B cell (primary cell): ENCODE measurements at places on chromosomes 6 and 20. TPM values are rescaled to one million over a fixed set of nuclear protein-coding genes. Genes with fewer than 3 reads are reported as not detected.

AGER gene
- 36.4 and 38.8 TPM in 2 replicates for total RNA-seq

PACSIN1 gene
- 0.20 TPM in 1 of 2 replicates, not detected in the other for total RNA-seq

- H3K27me3 ChIP-seq = no peaks in the 10 kb centered on the region
- no peak overlapping the region for H3K27ac ChIP-seq
- no peaks in the 10 kb centered on the region for H3K4me1 ChIP-seq
- H3K36me3 ChIP-seq = no peaks in the 10 kb centered on the region
Measured at GRCh38 chr6:126944512-126944911, 174.0 kb upstream of the RSPO3 start.

DNA sequence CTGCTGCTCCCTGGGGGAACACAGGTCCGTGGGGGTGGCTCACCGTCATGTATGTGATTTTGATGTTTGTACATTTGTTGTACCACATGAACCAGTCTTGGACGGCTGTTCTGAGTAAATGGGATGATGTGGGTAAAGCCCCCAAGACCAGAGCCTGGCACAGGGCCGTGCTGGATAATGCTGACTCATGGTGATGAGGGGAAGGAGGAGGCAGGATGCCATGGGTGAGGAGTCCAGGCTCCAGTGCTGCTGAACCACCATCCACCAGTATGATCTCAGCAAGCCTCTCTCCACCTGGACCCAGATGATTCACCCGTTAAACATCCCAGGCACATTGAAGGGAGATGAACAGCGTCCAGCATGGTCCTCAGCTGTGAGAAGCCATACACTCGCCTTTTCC, 9.6 kb upstream of the APCDD1L start:
- no peak for DNase-seq
- no peak overlapping the region for H3K4me3 ChIP-seq
- no peaks in the 10 kb centered on the region for H3K4me1 ChIP-seq
- H3K27me3 ChIP-seq = no peaks in the 10 kb centered on the region
- H3K36me3 ChIP-seq = no peaks in the 10 kb centered on the region
- H3K27ac ChIP-seq = no peak overlapping the region

GRCh38 chr20:38119446-38119845, 45.6 kb downstream of the TGM2 start:
- DNase-seq = no peak
- H3K27me3 ChIP-seq = no peaks in the 10 kb centered on the region
- H3K27ac ChIP-seq = no peak overlapping the region
- H3K36me3 ChIP-seq = no peaks in the 10 kb centered on the region

SSTR4 gene
- not detected in 2 replicates for total RNA-seq

GRCh38 chr20:15612769-15613168, 960.5 kb downstream of the KIF16B start:
- H3K27ac ChIP-seq = no peak overlapping the region
- H3K27me3 ChIP-seq = no peaks in the 10 kb centered on the region
- no peak overlapping the region for H3K4me3 ChIP-seq
- DNase-seq = no peak
- no peaks in the 10 kb centered on the region for H3K36me3 ChIP-seq

DNA sequence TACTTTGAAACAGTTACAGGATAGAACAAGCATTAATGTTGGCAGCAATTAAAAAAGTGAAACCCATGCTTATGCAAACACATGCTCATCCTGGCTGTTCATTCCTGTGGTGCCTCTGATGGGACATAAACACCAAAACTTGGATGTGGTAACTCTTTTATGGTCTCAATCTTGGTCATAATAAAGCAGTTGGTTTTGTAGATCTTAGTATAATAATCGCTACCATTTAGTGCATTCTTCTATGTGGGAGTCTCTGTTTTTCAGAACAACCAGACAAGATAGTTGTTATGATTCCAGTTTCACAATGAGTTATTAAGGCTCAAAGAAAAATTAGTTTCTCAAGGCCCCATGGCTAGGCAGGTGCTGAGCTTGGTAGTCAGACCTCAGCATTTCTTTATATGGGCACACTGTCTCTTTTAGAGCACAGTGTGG, 184.0 kb downstream of the UTRN start:
- peaks cover 81% of the 10 kb centered on the region for H3K36me3 ChIP-seq
- no peaks in the 10 kb centered on the region for H3K27me3 ChIP-seq
- no peak overlapping the region for H3K4me3 ChIP-seq
- DNase-seq = no peak
- no peak overlapping the region for H3K27ac ChIP-seq

- H3K4me3 ChIP-seq = no peak overlapping the region
- H3K4me1 ChIP-seq = peaks cover 60% of the 10 kb centered on the region
- no peaks in the 10 kb centered on the region for H3K27me3 ChIP-seq
- no peaks in the 10 kb centered on the region for H3K36me3 ChIP-seq
Measured at GRCh38 chr6:32627831-32628230, 9.4 kb upstream of the HLA-DQA1 start.

DNA sequence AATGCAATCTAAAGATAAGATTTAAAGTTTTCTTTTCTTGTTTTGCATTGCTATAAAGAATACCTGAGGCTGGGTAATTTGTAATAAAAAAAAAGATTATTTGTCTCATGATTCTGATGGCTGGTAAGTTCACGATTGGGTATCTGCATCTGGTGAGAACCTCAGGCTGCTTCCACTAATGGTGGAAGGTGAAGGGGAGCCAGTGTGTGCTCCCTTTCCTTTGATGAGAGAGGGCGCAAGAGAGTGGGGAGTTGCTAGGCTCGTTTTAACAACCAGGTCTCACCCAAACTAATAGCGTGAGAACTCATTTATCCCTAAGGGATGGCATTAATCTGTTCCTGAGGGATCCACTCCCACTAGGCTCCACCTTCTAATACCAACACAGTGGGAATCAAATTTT, 353.2 kb downstream of the BTBD3 start:
- H3K27me3 ChIP-seq = no peaks in the 10 kb centered on the region
- H3K36me3 ChIP-seq = no peaks in the 10 kb centered on the region
- no peak overlapping the region for H3K4me3 ChIP-seq
- H3K27ac ChIP-seq = no peak overlapping the region
- H3K4me1 ChIP-seq = no peaks in the 10 kb centered on the region

- H3K4me1 ChIP-seq = peaks cover 2% of the 10 kb centered on the region
- H3K4me3 ChIP-seq = no peak overlapping the region
- H3K36me3 ChIP-seq = no peaks in the 10 kb centered on the region
- DNase-seq = no peak
- no peak overlapping the region for H3K27ac ChIP-seq
- H3K27me3 ChIP-seq = no peaks in the 10 kb centered on the region
Measured at GRCh38 chr6:135285165-135285564, 104.1 kb downstream of the MYB start.

PLAGL2 gene
- total RNA-seq = 18.2 and 18.4 TPM in 2 replicates

- no peaks in the 10 kb centered on the region for H3K4me1 ChIP-seq
- no peaks in the 10 kb centered on the region for H3K36me3 ChIP-seq
- no peak overlapping the region for H3K27ac ChIP-seq
- no peaks in the 10 kb centered on the region for H3K27me3 ChIP-seq
- H3K4me3 ChIP-seq = no peak overlapping the region
Measured at GRCh38 chr6:159807150-159807858, 7.2 kb downstream of the PNLDC1 start.

GRCh38 chr6:97663252-97663651, 380.2 kb upstream of the MMS22L start:
- DNase-seq = no peak
- H3K4me1 ChIP-seq = no peaks in the 10 kb centered on the region
- H3K27me3 ChIP-seq = no peaks in the 10 kb centered on the region
- H3K27ac ChIP-seq = no peak overlapping the region
- H3K36me3 ChIP-seq = no peaks in the 10 kb centered on the region
- no peak overlapping the region for H3K4me3 ChIP-seq

GRCh38 chr6:87718662-87719433, 16.8 kb upstream of the AKIRIN2 start:
- H3K4me3 ChIP-seq = no peak overlapping the region
- H3K27ac ChIP-seq = no peak overlapping the region
- H3K4me1 ChIP-seq = peaks cover 13% of the 10 kb centered on the region
- no peaks in the 10 kb centered on the region for H3K36me3 ChIP-seq
- H3K27me3 ChIP-seq = no peaks in the 10 kb centered on the region

GRCh38 chr6:109347779-109348178, 34.5 kb downstream of the CD164 start:
- H3K4me3 ChIP-seq = no peak overlapping the region
- no peaks in the 10 kb centered on the region for H3K36me3 ChIP-seq
- no peaks in the 10 kb centered on the region for H3K27me3 ChIP-seq
- no peaks in the 10 kb centered on the region for H3K4me1 ChIP-seq
- DNase-seq = no peak

TENT5A gene
- 9.4 and 11.1 TPM in 2 replicates for total RNA-seq

DACT2 gene
- total RNA-seq = not detected in 2 replicates

GRCh38 chr6:104003803-104004516, 855.8 kb downstream of the HACE1 start:
- H3K4me1 ChIP-seq = no peaks in the 10 kb centered on the region
- H3K4me3 ChIP-seq = no peak overlapping the region
- H3K27ac ChIP-seq = no peak overlapping the region
- no peaks in the 10 kb centered on the region for H3K27me3 ChIP-seq
- H3K36me3 ChIP-seq = no peaks in the 10 kb centered on the region

- peak overlapping the region; percentile 51 for H3K27ac ChIP-seq
- peaks cover 86% of the 10 kb centered on the region for H3K36me3 ChIP-seq
- no peak for DNase-seq
- peaks cover 14% of the 10 kb centered on the region for H3K4me1 ChIP-seq
Measured at GRCh38 chr6:132456700-132457143, 55.4 kb upstream of the MOXD1 start.

ZNF184 gene
- total RNA-seq = 11.8 TPM in 2 replicates

- no peak overlapping the region for H3K27ac ChIP-seq
- H3K36me3 ChIP-seq = no peaks in the 10 kb centered on the region
- H3K4me1 ChIP-seq = no peaks in the 10 kb centered on the region
- DNase-seq = no peak
- no peaks in the 10 kb centered on the region for H3K27me3 ChIP-seq
Measured at GRCh38 chr6:120786682-120787081, 547.6 kb downstream of the TBC1D32 start.

DNA sequence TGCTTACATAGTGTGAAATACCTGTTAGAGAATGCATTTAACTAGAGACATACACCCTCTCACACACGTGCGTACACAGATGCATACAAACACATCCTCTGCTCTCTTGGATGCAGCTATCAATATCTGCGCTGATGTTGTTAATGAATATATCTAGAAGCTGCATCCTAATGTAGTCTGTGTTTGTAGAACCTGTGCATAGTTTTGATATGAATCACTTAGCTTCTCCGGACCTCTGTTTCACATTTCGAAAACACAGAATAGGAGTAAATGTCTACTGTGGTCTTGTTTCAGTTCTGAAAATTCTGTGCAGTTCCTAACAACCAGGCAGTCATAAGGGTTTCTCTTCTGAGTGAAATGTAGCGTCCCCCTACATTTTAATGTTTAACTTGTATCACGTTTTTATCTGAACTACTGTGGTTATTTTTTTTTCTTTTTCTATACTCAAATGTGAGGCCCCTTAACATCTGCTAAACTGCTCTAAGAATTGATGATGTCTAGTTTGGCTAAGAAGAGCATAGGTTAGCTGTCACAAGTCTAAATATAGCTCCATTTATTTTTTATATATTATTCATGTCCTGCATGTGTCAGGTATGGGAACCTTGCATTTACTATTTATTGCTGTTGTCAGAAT, 254.5 kb downstream of the TMEM242 start:
- H3K36me3 ChIP-seq = no peaks in the 10 kb centered on the region
- H3K27me3 ChIP-seq = no peaks in the 10 kb centered on the region
- no peak overlapping the region for H3K4me3 ChIP-seq
- peaks cover 45% of the 10 kb centered on the region for H3K4me1 ChIP-seq

GRCh38 chr6:113401231-113401630, 455.9 kb upstream of the MARCKS start:
- no peak overlapping the region for H3K27ac ChIP-seq
- H3K36me3 ChIP-seq = no peaks in the 10 kb centered on the region
- no peak for DNase-seq

DNA sequence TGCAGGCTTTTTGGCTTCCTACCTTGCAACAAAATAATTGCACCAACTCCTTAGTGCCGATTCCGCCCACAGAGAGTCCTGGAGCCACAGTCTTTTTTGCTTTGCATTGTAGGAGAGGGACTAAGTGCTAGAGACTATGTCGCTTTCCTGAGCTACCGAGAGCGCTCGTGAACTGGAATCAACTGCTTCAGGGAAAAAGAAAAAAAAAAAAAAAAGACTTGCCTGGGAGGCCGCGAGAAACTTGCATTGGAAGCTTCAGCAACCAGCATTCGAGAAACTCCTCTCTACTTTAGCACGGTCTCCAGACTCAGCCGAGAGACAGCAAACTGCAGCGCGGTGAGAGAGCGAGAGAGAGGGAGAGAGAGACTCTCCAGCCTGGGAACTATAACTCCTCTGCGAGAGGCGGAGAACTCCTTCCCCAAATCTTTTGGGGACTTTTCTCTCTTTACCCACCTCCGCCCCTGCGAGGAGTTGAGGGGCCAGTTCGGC, 420 bp downstream of the SOX4 start:
- DNase-seq = peak; percentile 61
- peaks cover 28% of the 10 kb centered on the region for H3K4me1 ChIP-seq
- no peak overlapping the region for H3K27ac ChIP-seq
- no peaks in the 10 kb centered on the region for H3K36me3 ChIP-seq

DNA sequence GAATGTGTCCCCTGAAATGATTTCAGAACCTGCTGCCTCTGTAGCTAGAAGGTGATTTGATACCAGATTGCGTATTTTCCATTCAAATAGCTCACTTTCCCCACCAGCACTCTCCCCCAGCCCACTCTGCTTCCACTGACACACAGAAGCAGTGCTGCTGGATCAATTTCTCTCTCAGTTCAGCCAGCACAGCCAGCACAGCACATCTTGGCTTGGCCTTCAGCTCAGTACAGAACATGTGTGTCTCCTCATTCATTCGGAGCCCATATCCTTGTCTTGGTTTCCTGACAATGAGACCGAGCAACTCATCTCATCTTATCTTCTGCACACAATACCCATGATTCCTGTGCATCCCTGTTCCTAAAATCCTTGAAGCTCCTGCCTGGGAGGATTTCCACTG, 33.8 kb upstream of the CD83 start:
- H3K27me3 ChIP-seq = no peaks in the 10 kb centered on the region
- H3K4me1 ChIP-seq = peaks cover 42% of the 10 kb centered on the region
- H3K27ac ChIP-seq = no peak overlapping the region
- DNase-seq = no peak
- no peaks in the 10 kb centered on the region for H3K36me3 ChIP-seq
- H3K4me3 ChIP-seq = no peak overlapping the region

DNA sequence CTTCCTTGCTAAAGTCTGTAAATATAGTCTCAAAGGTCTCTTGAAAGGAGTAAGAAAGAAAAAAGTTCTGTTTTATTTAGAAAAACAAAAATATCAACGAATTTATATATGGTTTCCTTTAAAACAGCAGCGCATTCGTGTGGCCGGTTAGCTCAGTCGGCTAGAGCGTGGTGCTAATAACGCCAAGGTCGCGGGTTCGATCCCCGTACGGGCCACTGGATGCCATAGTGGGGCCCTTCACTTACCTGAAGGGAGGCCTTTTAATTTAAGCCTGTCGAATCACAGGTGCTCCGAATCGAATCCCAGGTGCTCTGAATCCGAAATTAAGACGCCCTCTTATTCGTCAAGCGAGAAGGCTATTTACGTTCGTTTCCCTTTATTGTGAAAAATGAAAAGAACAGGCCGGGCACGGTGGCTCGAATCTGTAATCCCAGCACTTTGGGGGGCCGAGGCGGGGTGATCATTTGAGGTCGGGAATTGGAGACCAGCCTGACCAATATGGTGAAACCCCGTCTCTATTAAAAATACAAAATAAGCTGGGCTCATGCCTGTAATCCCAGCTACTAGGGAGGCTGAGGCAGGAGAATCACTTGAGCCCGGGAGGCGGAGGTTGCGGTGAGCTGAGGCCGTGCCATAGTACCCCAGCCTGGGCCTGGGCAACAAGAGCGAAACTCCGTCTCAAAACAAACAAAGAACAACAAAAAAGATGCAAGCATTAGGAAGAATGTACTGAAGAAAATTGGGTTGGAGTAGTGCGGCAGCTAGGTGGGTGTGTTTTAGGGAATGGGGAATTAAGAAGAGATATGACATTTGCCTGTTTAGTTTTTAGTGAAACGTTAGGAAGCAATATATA, 195.8 kb upstream of the ZNF184 start:
- peak; percentile 50 for DNase-seq
- H3K36me3 ChIP-seq = no peaks in the 10 kb centered on the region
- no peak overlapping the region for H3K4me3 ChIP-seq
- no peak overlapping the region for H3K27ac ChIP-seq
- H3K4me1 ChIP-seq = peaks cover 21% of the 10 kb centered on the region
